ENCODE measurements at places on chromosomes 4 and X. TPM values are rescaled to one million over a fixed set of nuclear protein-coding genes. Genes with fewer than 3 reads are reported as not detected.

The SEC24D gene
- 97.0 TPM for total RNA-seq

The PF4V1 gene
- total RNA-seq = not detected

The NXF3 gene
- 3.3 TPM for total RNA-seq

DNA sequence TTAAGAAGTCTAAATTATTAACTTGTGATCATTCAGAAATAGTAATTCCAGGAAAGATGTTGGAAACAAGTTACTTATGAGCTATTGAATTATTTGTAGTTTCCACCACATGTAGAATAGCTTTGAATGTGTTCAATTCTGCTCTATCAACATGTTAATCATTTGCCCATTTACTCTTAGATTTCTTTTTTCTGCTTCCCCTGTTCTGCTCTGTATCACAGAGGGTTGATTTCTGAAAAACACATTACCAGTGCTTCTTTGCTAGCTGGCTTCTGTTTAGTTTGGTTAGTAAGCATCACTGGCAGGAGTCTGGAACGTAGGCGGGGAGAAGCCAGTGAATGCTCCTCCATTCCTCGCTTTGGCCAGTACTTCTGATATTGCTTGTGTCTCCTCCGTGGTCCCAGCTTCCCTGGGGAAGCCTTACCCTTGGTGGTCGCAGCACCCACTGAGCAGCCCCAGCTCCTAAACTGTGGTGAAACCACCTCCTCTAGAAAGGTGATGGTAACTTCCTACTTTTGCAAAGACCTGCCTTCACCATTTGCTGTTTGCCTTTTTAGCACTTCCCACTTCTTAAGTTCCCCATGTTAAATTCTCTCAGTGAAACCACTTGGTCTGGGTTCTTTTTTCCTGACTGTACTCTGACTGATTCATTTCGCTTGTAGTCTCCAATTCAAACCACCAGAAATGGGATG is 40.3 kb upstream of the GALNT7 start:
- H3K27me3 ChIP-seq = no peaks in the 10 kb centered on the region
- H3K4me1 ChIP-seq = no peaks in the 10 kb centered on the region

DNA sequence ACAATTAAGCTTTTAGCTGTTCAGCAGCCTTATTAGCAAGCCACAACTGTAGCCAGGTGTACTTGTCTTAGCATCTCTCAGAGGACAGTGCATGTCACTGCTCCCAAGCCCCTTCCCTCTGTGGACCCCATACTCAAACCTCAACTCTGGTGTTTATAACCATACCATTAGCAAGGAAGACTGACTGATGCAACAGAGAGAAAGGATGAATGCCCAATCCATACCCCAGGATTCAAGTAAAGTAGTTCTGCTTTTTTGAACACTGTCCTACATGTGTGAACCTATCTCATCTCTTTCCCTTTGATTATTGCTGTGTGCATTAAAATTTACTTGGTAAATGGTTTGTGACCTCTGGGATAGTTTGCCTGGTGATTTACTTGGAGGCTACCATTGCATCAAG is 22.8 kb upstream of the CYBB start:
- H3K27me3 ChIP-seq = peaks cover 4% of the 10 kb centered on the region
- no peak overlapping the region for H3K27ac ChIP-seq
- H3K4me1 ChIP-seq = no peaks in the 10 kb centered on the region
- no peaks in the 10 kb centered on the region for H3K36me3 ChIP-seq
- no peak overlapping the region for H3K4me3 ChIP-seq

DNA sequence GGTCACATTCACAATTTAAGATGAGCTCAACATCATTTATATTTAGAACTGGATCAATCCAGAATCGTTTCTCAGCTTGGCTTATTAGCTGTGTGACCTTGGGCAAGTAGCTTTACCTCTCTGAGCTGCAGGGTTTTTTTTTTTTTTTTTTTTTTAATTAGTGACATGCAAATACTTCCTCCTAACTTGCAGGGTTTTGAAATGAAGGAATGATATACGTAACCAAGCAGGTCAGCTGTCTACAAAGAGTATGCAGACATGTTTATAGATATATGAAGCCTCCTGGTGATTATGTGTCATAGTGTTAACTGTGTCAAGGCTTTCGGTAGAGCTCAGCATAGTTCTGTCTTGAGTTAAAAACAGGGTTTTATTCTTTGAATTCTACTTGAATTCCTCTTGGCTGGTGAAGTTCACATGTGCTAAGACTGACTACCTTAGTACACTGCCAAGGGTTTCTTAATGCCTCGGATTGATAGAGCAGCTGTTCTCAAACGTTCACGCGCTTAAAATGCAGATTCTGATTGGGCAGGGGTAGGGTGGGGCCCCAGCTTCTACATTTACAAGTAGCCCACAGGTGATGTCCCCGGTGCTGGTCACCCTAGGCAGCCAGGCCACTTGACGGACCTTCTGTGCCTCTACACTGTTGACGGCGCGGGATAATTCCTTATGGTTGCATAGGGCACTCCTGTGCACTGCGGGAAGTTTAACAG is 654 bp upstream of the STS start:
- H3K4me1 ChIP-seq = peaks cover 18% of the 10 kb centered on the region
- peak overlapping the region; percentile 96 for H3K4me3 ChIP-seq
- DNase-seq = peak; percentile 39
- H3K36me3 ChIP-seq = no peaks in the 10 kb centered on the region
- H3K27ac ChIP-seq = peak overlapping the region; percentile 87

GRCh38 chr4:35164063-35164462 is 1080.3 kb downstream of the ARAP2 start:
- no peak overlapping the region for H3K4me3 ChIP-seq
- DNase-seq = no peak
- H3K27ac ChIP-seq = no peak overlapping the region
- H3K27me3 ChIP-seq = no peaks in the 10 kb centered on the region
- H3K4me1 ChIP-seq = no peaks in the 10 kb centered on the region

DNA sequence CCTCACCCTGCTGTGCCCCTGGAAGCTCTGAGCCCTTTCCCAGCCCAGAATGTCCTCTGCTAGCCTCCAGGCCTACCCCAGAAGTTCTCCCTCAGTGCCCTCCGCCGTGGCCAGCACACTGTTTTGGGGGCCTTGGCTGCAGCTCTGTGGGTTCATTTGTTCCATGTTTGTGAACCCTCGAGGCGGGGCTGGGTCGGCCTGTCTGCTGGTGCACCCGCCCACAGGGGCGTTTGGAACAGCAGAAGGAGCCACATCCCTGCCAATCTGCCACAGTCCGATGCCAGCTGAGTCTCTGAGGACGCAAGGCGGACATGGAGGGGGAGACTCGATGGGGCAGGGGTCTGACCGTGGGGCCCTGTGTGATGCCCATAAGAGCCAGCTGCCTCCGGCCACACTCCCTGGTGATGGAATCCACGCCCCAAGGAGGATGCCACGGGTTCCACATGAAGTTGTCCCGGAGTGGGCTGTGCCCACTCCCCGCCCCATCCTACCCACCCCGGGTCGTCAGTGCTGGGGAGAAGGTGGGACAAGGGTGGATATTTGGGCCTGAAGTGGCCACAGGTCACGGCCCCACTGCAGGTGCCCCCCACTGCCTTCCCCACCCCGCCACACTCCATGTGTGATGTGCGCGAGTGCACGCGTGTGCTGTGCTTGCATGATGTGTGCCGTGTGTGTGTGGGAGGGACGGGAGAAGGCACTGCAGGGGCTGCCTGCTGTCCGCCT is 7.1 kb downstream of the ATP5ME start:
- DNase-seq = no peak
- H3K4me1 ChIP-seq = no peaks in the 10 kb centered on the region
- no peak overlapping the region for H3K27ac ChIP-seq

DNA sequence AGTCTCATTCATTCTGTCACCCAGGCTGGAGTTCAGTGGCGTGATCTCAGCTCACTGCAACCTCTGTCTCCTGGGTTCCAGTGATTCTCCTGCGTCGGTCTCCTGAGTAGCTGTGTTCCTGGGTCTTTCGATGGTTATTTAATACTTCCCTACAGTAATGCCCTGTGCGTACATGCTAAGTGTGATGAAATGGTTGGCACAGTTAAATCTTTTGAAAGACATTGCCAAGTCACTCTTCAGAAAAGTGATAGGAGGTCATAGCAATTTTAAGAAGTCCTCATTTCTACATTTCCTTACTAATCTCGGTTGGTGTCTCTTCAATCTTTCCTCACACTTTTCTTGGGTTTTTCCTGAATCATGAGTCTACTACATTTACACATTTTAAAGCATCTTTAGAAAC is 14.4 kb downstream of the HTT-AS start:
- no peak for DNase-seq
- no peak overlapping the region for H3K4me3 ChIP-seq
- H3K36me3 ChIP-seq = no peaks in the 10 kb centered on the region
- no peaks in the 10 kb centered on the region for H3K27me3 ChIP-seq

DNA sequence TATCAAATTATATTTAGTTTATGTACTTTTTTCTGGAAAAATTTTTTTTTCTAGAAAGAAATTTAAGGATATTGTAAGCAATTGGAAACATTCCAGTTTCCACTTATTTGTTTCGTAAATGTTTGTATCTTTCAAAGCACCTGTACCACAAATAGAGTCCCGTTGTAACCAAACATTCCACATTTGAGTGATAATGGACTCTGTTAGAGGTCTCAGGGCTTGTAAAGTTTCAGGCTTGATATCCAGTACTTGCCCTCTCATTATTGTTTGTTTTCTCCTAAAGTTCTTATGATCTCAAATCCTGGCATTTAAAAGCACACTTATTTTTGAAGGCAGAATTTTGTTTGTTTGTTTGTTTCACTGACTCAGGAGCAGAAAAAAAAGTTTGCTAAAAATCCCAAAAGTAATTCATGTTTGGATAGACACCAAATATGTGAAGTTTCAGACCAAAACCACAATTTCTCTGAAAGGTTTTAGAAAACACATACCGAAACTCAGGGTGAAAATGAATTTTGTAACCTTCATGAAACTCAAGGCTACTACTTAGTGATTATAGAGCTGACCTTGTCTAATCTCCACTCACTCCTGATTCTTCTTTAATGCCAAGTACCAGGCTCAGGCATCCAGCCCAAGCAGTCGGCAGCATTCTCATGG is 5.7 kb upstream of the TMEM192 start:
- no peak for DNase-seq
- no peak overlapping the region for H3K27ac ChIP-seq
- no peak overlapping the region for H3K4me3 ChIP-seq
- no peaks in the 10 kb centered on the region for H3K27me3 ChIP-seq
- peaks cover 3% of the 10 kb centered on the region for H3K4me1 ChIP-seq

- no peak for DNase-seq
- H3K27me3 ChIP-seq = peaks cover 4% of the 10 kb centered on the region
- no peaks in the 10 kb centered on the region for H3K4me1 ChIP-seq
- H3K27ac ChIP-seq = no peak overlapping the region
- no peak overlapping the region for H3K4me3 ChIP-seq
Measured at GRCh38 chrX:114508756-114509155, 75.1 kb upstream of the HTR2C start.

DNA sequence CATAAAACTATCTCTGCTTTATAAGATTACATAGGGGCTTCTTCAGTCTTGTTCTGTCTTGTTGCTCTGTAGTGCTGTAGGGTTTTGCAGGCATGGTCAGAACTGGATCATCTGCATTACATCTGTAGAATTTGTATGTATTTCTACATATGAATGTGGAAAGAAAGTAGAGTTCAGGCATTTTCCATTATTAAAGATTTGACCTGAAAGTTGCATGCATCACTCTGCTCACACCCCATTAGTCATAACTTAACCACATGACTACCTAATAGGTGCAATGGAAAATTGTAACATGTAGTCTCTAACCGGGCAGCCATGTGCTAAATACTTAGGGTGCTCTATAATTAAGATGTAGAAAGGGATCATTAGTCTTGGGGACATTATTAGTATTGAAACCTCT is 45.7 kb upstream of the AGA start:
- no peaks in the 10 kb centered on the region for H3K27me3 ChIP-seq
- H3K36me3 ChIP-seq = no peaks in the 10 kb centered on the region
- no peak overlapping the region for H3K27ac ChIP-seq
- no peak for DNase-seq
- H3K4me3 ChIP-seq = no peak overlapping the region

- H3K27ac ChIP-seq = no peak overlapping the region
- no peaks in the 10 kb centered on the region for H3K4me1 ChIP-seq
Measured at GRCh38 chr4:171928336-171928735, 115.1 kb downstream of the GALNTL6 start.

- H3K36me3 ChIP-seq = no peaks in the 10 kb centered on the region
- H3K4me1 ChIP-seq = no peaks in the 10 kb centered on the region
- DNase-seq = no peak
Measured at GRCh38 chr4:109053257-109053656, 249.2 kb downstream of the COL25A1 start.

DNA sequence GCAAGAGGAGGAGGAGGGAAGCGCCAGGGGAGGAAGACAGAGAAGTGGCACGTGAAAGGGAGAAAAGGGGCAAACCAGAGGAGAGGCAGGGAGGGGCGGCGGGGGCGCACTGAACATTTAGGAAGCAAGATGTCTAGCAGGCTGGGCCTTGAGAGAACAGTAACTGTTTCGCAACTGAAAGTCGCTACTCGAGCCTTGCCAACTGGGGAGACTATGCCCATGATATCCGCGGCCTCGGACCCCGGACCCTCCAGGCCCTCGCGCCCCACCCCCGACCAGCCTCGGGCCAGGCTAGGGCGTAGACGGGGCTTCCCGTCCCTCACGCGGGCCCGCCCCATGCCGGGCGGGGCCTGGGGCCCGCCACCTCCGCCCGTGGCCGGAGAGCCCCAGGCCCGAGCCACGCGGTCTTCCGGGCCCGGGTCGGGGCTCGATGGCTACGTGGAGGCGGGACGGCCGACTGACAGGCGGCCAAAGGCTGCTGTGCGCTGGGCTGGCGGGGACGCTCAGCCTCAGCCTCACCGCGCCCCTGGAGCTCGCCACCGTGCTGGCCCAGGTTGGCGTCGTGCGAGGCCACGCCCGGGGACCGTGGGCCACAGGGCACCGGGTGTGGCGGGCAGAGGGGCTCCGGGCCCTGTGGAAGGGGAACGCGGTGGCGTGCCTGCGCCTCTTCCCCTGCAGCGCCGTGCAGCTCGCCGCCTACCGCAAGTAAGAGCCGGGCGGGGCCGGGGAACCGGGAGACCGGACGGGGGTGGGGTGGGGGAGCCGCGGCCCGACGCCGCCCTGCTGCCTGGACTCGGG is at the start of gene SLC25A43:
TSS of gene SLC25A43 (plus strand) at position 363 of the 798 bp plus-strand sequence. CDS start at position 431, 68 bp downstream.
- H3K4me1 ChIP-seq = no peaks in the 10 kb centered on the region
- DNase-seq = peak; percentile 30
- H3K36me3 ChIP-seq = no peaks in the 10 kb centered on the region
- H3K4me3 ChIP-seq = peak within 1 kb of the TSS; percentile 58

- no peaks in the 10 kb centered on the region for H3K36me3 ChIP-seq
- H3K27ac ChIP-seq = no peak overlapping the region
- no peaks in the 10 kb centered on the region for H3K4me1 ChIP-seq
- no peak overlapping the region for H3K4me3 ChIP-seq
- DNase-seq = no peak
Measured at GRCh38 chr4:139606579-139607501, 50.8 kb upstream of the SETD7 start.

DNA sequence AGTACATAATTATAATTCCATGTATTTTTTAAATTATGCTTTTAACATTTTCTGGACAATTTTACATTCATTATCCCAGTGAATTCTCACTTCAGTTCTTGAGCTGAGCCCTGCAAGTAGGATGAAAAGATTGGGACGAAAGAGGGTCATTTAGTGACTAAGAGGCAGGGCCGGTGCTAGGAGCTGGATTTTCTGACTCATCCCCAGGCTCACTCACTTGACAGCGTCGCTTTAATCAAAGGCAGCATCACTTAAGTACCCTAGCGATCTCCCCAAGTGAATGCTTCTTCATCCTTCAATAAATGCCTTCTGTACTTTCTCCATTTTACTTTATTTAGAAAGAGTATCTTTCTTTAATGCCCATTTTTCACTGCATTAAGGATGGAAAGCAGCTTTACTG is 263.6 kb downstream of the HS3ST1 start:
- no peaks in the 10 kb centered on the region for H3K27me3 ChIP-seq
- no peaks in the 10 kb centered on the region for H3K36me3 ChIP-seq
- no peaks in the 10 kb centered on the region for H3K4me1 ChIP-seq
- DNase-seq = no peak

GRCh38 chr4:11421116-11421515 is 7.6 kb downstream of the HS3ST1 start:
- no peak overlapping the region for H3K27ac ChIP-seq
- H3K27me3 ChIP-seq = no peaks in the 10 kb centered on the region
